ENCODE measurements at places on chromosomes 6 and 20.

DNA sequence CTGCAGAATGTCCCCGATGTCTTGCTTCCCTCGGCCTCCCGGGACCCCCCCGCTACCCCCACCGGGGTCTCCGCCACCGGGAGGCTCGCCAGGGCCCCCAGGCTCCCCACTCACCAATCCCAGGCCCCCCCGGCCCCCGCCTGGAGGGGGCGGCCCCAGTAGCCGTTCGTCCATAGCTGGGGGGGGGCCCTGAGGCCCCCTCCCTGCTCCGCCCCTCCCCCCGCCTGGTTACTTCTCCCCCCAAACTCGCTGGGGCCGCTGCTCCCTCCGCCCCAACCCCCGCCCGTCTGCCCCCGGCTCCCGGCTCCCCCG is 304 bp downstream of the PBX2 start:
- no peaks in the 10 kb centered on the region for H3K27me3 ChIP-seq
- H3K36me3 ChIP-seq = peaks cover 22% of the 10 kb centered on the region
- no peak for DNase-seq

GRCh38 chr20:49874696-49875095 is 40.6 kb downstream of the SPATA2 start:
- H3K36me3 ChIP-seq = no peaks in the 10 kb centered on the region
- H3K4me1 ChIP-seq = no peaks in the 10 kb centered on the region
- no peak overlapping the region for H3K27ac ChIP-seq
- no peak overlapping the region for H3K4me3 ChIP-seq

- DNase-seq = no peak
- no peaks in the 10 kb centered on the region for H3K36me3 ChIP-seq
- no peak overlapping the region for H3K27ac ChIP-seq
- no peaks in the 10 kb centered on the region for H3K27me3 ChIP-seq
Observed at GRCh38 chr6:32069878-32070515, 31.8 kb downstream of the CYP21A2 start.

DNA sequence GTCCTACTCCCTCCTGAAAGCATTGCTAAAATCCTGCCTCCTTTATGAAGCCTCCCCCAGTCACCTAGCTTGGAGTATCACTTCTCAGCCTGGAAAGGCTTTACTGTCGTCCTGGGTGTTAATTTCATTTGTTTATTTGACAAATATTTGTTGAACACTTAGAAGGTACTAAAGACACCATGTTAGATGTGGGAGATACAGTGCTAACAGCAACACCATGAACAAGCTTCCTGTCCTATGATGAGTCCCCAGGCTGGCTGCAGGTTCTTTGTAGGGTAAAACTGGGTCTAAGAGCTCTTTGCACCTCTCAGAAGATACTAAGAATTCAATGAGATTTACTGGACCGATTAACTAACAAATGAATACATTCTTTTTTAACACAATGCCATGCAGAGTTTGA is 109.2 kb upstream of the TMEM170B start:
- H3K27me3 ChIP-seq = no peaks in the 10 kb centered on the region
- no peaks in the 10 kb centered on the region for H3K36me3 ChIP-seq

Data from WTC11 (cell line).